NCI-H1417 treated with DMSO at 0.1 percent for 48 hours (cell line): ENCODE measurements at places on chromosomes 12 and 14.

- DNase-seq, result no peak
Measured at GRCh38 chr14:93744176-93744575, 44.1 kb downstream of the PRIMA1 start.

- no peak for DNase-seq
Measured at GRCh38 chr14:26917086-26917485, 319.3 kb upstream of the NOVA1 start.

GRCh38 chr14:28758885-28759652, 7.5 kb upstream of the FOXG1 start:
- no peak for DNase-seq

GRCh38 chr14:49538852-49539251, 47.3 kb downstream of the RPS29 start:
- no peak for DNase-seq

DNA sequence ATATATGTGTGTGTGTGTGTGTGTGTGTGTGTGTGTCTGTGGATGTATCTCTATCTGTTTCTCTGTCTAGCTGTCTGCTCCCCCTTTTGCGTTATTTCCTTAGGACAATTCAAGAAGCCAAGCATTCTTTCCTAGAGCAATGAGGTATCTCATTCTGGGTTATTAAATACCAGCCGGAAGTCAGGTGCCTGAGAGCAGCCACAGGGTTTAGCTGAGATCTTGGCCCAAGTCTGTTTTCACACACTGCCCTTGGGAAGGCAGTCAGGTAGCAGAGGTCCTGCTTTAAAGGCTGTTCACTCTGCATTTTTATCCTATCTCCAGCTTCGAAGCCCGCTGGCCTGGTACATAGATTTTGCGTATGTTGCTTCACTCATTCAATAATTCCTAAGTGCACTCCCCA, 76.8 kb downstream of the TSPAN9 start:
- no peak for DNase-seq

- no peak for DNase-seq
Measured at GRCh38 chr12:38102197-38102596, 214.4 kb upstream of the ALG10B start.

DNA sequence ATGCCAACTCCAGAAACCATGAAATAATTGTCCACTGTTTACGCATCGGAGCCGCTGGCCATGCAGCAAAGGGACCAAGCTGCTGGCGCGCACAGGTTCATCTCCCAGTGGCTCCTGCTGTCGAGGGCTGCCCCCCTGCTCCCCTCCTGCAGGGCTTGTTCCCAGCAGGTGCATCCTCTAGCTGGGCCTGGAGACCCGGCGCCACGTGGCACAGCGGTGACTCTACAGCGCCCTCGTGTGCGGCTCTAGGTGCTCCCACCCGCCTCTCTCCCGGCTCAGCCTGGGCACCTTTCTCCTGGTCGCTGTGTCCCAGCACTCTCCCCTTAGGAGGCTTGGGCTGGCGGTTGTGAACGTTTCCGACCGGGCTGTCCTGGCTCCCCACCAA, 37.5 kb upstream of the INF2 start:
- DNase-seq, result no peak

DNA sequence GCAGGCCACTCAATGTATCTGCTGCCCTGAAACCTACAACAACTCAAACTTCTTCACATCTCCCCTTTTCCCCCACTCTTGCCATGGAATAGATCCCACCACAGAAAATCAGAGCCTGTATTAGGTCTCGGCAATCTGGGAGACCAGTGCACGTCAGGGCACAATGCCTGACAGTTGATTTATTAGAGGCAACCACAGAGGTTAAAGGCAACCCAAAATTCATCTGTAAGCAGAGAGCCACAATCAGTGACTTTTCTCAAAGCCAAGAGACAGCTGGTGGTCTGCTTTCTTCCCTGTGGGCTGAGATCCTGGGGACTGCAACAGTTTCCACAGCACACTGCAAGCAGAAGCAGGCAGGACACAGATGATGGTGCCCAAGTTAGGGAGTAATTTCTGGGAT, 169.0 kb upstream of the NTF3 start:
- DNase-seq, result no peak

DNA sequence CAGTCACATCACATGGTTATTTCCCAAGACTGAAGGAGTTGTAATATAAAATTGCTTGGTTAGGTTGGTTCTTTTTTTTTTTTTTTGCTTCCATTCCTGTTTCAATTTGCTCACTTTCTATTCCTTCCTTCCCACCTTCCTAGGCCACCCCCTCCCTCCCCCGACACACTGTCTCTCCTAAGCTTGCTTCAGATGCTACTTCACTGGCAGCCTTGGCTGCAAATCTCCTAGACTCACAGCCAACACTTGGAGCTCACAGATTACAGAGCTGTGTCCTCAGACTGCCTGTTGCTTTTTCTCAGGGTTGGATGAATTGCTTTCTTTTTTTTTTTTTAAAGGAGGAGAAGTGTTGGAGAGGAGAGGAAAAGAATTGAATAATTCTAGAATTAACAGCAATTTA, 77.3 kb upstream of the GRIN2B start:
- DNase-seq, result no peak

GRCh38 chr14:30440961-30441360, 118.0 kb upstream of the G2E3 start:
- DNase-seq, result no peak

DNA sequence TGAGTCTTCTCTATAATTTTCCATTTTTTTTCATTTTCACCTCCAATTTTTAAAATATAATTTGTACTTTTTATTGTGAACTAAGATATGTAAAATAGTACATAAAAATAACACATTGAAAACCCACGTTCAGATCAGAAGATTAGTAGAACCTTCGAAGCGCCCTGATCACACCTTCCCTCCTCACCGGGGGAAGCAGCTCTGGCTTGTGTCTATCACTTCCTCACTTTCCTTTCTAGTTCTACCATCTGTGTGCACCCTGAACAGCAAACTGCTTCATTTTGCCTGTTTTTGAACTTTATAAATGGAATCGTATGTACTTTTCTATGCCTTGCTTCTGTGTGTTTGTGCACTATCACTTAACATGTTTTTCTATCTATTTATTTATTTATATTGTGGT, 11.8 kb upstream of the CD27 start:
- DNase-seq, result no peak

DNA sequence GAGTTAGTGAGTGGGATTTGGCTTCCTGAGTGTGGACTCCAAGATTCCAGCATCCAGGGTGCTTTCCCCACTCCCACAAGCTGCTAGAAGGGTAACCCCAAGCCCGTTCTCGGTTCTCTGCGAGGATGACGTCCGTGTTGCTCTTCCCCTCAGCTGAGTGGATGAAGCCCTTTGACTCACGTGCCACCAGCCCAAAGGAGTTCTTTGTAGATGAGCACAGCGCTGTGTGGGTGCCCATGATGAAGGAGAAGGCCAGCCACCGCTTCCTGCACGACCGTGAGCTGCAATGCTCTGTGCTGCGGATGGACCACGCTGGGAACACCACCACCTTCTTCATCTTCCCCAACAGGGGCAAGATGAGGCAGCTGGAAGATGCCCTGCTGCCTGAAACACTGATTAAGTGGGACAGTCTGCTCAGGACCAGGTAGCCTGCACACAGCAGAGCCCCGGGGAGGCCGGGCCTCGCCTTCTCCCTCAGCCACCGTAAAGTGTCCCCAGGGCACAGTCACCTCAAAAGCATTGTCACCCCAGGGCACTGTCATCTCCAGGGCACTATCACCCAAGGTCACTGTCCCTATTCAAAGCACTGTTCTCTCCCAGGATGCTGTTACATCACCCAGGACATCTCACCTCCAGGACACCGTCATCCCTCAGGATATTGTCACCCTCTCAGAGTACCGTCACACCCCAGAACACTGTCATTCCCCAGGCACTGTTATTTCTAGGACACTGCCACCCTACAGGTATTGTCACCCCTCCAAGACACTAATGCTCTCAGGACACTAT, 31.3 kb downstream of the SERPINA3 start:
- DNase-seq, result no peak

GRCh38 chr12:104360983-104361707, 57.6 kb downstream of the EID3 start:
- DNase-seq, result no peak

DNA sequence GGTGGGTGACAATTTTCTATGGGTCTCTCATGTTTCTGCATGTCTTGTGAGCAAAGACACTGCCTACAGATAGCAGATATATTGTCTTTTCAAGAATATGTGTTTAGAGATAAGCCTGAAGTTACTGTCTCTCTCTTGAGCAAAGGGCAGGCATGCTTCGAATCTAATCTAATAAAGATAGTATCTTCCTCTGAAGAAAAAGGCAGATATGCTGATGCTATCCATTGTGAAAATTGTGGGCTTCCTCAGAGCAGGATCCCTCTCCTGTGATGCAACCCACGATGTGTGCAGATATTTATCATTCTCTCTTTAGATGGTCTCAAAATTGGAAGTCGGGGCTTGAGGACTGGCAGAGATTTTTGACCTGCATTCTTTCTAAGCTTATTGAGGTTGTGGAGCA, 187.0 kb downstream of the DACT1 start:
- DNase-seq, result no peak
